ENCODE measurements at places on chromosomes 5 and 9.

- DNase-seq = no peak
Measured at GRCh38 chr9:37905776-37906175, 1.8 kb upstream of the SLC25A51 start.

DNA sequence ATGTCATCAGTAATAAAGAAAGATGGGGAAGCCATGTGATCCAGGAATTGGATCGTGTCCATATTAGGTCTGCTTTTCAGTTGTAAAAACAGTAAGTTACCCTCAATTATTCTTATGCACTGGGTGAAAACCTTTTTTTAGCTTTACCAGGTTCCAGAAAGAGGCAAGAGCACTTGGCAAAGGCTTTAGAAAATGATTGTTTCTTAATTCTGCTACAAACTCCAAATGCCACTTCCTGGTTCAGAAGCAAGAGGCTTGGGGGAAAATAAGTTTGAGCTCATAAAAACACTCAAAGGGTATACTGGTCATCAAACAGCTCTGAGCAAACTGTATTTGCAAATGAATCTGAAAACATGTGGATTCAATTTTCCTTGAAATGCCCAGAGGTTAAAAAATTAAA is 615.6 kb downstream of the EBF1 start:
- DNase-seq = no peak

GRCh38 chr9:81690251-81690851 is 1.0 kb upstream of the TLE1 start:
- peak; percentile 18 for DNase-seq

DNA sequence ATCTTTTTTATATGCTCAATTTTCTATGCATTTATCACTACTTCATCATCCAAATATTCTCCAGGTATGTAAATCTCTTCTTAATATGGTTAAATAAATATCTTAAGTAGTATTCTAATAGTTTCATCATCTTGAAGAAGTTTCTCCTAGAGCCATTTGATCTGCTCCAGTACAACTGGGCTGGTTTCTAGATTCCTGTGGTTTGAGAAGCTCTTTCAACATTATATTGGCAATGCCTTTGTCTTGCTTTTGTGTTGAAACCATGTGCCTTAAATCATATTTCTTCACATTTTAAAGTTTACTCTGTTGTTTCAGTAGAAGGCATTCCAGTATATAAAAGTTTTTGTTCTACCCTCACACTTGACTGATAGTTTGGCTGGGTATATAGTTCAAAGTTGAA is 27.6 kb downstream of the MBLAC2 start:
- DNase-seq = peak; percentile 27

- DNase-seq = peak; percentile 11
Measured at GRCh38 chr5:39992617-39993202, 567.9 kb upstream of the DAB2 start.

GRCh38 chr5:61631438-61631941 is 299.4 kb downstream of the ZSWIM6 start:
- no peak for DNase-seq

- DNase-seq = no peak
Measured at GRCh38 chr9:134526584-134527477, 114.8 kb upstream of the COL5A1 start.

DNA sequence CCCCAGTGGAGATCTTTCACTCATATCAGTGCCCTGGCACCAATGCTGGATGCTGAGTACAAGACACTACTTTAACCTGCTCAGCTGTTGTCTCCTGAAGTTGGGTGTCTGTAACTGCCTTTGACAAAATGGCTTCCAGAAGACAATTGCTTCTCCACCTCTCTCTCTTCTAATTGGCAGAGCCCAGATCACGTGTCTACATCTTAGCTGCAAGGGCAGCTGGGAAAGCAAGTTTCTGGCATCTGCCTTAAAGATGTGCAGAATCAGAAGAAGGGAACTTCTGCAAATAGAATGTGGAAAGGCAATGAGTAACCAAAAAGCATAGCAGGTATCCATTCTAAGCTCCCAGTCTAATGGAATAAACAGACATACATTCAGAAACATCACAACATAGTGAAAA is 81.1 kb downstream of the PDZD2 start:
- DNase-seq = no peak

DNA sequence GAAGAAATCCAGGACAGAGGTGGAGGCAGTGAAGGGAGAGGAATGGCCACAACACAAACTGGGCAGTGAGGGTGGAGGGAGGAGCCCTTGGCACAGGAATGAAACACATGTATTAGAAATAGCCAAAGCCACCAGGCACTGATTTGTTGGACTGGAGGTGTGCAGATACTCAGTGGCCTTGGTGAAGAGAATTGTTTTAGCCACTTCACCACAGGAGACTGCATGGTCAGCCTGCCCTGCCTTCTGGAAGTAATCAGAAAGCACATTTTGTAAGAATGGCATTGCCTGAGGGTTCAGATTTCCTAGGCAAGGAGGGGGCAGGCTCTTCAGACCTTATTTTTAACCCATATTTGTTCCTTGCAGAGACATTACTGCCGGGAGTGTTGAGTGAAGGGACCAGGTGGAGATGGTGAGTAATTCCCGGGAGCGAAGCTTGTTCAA is 2.2 kb downstream of the SGCD start:
- no peak for DNase-seq

DNA sequence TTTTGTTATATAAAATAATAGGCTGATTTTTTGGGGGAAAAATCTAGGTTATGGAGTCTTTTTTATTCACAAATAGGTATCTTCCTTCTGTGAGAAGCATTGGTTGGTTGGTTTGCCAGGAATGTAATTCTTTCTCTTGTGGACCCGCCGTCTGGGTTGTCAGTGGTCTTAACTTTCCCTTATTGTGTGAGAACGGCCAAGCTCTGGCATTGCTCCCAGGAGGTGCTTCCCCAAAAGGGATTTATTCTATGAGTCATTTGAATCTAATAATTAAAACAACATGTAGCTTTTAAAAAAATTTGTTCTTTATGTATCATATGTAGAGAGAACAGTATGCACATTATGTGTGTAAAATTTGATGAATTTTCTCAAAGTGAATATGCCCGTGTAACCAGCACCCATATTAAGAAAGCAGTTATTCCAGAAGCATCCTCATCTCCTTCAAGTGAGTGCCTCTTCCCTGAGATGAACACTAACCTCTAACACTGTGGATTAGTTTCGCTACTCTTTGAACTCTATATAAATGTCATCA is 114.4 kb downstream of the MAST4 start:
- DNase-seq = peak; percentile 10

GRCh38 chr5:159498630-159499029 is 168.3 kb upstream of the IL12B start:
- DNase-seq = no peak

DNA sequence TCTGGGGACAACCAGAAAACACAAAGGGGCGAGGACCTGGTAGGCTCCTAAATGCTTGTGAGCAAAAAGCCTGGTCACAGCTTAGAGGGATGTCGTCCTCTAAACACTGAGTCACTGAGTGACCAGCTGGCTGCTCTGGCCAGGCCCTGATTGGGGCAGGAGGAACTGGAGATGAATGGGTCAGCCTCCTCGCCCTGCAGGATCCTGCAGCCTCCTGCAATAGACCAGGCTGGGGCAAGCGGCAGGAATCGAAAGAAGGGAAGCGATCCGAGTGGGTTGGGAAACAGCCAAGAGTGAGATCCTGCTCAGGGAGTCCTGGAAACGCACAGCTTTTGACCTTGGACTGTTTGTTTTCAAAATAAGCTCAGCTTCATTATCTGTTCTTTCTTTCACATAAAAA is 34.1 kb upstream of the MSX2 start:
- no peak for DNase-seq

DNA sequence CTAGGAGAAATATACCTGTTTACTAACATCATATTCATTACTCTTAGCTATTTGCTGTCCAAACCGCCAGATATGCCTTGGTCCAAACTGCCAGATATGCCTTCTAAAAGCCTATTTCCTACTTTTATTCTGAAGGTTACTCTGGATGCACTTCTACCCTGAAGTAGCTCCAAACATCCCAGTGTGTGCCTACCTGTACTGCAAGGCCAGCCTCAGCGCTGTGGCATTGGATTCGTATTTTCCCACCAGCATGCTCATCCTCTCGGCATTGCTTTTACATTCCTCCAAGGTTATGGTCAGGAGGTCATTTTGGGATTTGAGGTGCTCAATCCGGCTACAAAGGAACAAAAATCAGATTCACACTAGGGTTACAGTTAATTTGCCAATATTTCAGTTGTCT is 94.3 kb downstream of the DCP2 start:
- no peak for DNase-seq

DNA sequence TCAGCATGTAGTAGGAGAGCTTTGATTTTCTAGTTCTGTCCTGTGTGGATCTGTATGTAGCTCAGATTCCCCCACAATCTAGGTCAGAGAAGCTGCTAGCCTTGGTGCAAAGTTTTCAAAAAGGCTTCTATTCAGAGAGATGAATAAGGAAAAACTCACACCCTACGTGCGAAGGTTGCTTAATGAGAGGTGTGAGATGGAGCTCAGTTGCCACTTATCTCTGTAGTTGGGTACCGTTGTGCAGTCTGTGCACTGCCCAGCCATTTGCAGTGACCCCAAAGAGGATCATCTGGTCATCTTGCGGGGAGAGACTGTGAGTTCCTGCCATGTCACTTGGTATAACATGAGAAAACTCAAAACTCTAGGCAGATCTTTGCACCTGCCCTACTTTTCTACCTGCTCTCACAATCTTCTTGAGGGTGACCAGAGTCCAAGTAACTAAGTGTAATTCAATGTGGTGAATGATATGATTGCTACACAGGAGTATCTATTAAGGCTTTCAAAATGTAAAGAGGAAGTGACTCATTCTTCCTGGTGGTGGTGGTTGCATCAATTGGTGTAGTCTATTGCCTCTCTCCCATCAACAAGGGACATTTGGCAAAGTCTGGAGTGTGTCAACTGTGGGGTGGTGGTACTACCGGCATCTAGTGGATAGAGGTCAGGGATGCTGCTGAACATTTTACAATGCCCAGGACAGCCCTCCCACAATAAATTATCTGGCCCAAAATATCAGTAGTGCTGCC is 65.2 kb downstream of the TMC1 start:
- peak; percentile 92 for DNase-seq

GRCh38 chr5:133978943-133979342 is 10.5 kb upstream of the C5orf15 start:
- no peak for DNase-seq

GRCh38 chr5:69049151-69049550 is 44.7 kb upstream of the SLC30A5 start:
- no peak for DNase-seq

GRCh38 chr9:28696960-28697359 is 1123.7 kb upstream of the C9orf72 start:
- DNase-seq = no peak

DNA sequence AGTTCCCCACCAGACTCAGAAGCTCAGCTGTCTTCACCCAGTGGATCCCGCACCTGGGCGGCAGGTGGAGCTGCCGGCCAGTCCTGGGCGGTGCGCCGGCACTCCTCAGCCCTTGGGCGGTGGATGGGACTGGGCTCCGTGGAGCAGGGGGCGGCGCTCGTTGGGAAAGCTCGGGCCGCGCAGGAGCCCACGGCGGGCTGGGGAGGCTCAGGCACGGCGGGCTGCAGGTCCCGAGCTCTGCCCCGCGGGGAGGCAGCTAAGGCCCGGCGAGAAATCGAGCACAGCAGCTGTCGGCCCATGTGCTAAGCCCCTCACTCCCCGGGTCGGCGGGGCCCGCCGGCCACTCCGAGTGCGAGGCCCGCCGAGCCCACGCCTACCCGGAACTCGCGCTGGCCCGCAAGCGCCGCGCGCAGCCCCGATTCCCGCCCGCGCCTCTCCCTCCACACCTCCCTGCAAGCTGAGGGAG is 560.0 kb downstream of the BRINP1 start:
- no peak for DNase-seq

GRCh38 chr9:2872250-2872930 is 28.5 kb upstream of the PUM3 start:
- peak; percentile 5 for DNase-seq

DNA sequence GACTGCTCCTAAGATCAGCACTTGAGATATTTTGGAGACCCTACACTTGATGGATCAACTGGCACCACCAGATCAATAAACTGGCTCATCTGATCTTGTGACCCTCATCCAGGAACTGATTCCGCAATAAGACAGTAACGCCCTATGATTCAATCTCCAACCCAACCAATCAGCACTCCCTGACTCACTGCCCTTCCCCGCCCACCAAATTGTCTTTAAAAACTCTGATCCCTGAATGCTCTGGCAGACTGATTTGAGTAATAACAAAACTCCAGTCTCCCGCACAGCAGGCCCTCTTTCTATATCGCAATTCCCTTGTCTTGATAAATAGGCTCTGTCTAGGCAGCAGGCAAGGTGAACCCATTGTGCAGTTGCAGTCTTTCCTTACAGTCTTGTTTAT is 677.0 kb downstream of the LRRC70 start:
- DNase-seq = no peak

DNA sequence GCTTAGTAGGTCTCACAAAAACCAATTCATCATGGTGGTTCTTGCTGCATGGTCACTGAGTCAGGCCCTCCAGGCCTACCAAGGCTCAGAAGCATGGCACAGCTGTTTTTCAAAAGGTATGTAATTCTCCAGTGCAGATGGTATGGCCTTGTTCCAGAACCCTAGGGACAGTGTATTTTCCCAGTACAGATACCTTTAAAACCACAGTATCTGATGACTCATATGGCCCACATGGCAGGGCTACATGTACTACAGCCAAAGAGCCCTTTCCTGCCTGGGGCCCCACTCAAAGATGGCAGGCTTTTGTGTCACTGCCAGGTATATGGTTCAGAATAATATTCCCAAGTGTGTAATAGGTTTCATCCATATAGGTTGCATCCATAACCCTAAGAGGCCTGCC is 16.5 kb downstream of the CSF2 start:
- DNase-seq = peak; percentile 87

- DNase-seq = no peak
Measured at GRCh38 chr9:15246708-15247107, 60.3 kb downstream of the TTC39B start.

- DNase-seq = peak; percentile 34
Measured at GRCh38 chr9:125829743-125830142, 82.6 kb downstream of the PBX3 start.

DNA sequence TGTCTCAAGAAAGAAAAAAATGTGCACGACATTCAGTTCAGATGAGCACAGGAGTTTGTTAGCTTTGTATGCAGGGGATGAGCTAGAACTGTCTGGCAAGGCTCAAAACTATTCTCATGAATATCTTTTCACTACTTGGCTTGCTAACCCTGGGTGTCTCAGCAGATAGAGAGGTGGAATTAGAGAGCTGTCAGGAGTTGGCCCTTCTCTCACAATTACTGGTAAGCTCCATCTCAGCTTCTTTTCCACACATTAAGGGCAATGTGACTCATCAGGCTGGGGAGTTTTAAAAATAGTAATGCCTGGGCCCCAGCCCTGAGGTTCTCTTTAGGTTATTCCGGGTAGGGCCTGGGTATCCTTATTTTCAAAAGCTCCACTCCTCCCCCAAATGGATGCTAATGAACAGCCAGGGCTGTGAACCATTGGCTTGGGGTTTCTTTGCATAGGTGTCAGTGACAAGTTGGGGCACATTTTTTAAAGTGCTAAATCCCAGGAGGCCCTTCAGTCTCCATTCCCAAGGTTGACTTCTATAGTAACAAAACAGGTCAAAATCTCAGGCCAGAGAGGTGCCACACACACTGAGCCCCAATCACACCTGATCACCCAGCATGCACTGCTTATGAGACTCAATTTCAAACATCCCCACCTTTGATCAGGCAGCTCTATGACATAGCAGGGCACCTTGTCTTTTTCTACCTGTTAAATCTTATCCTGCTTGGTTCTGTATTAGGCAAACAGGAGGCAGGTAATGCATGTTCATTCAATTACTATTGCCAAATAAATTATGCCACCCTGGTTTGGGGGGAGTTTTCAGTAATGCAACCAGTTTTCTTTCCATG is 239.7 kb upstream of the DAP start:
- no peak for DNase-seq
